Uterine smooth muscle cell (primary cell): ENCODE measurements at places on chromosomes 12 and 14. TPM values are rescaled to one million over a fixed set of nuclear protein-coding genes. Genes with fewer than 3 reads are reported as not detected.

Gene MYG1
- 45.6 and 58.9 TPM in 2 replicates for total RNA-seq

Gene SERPINA6
- not detected in 2 replicates for total RNA-seq

Gene ARL6IP4
- total RNA-seq, result 168 and 195 TPM in 2 replicates

Gene MYF6
- total RNA-seq, result 0.11 TPM in 1 of 2 replicates, not detected in the other

Gene TAS2R31
- total RNA-seq, result 5.7 and 8.2 TPM in 2 replicates

Gene ISM2
- total RNA-seq, result under 0.01 and 0.11 TPM in 2 replicates

Gene KRT73
- not detected in 2 replicates for total RNA-seq

Gene TROAP
- 9.4 and 19.1 TPM in 2 replicates for total RNA-seq

Gene PRKAB1
- total RNA-seq, result 14.5 and 16.0 TPM in 2 replicates

Gene CIT
- 16.4 and 52.7 TPM in 2 replicates for total RNA-seq

Gene ST8SIA1
- 0.11 and 0.37 TPM in 2 replicates for total RNA-seq

Gene COX8C
- total RNA-seq, result not detected in 2 replicates
